ENCODE measurements at places on chromosomes 5 and 9. TPM values are rescaled to one million over a fixed set of nuclear protein-coding genes. Genes with fewer than 3 reads are reported as not detected.

ZFP37 gene
- 0.77 TPM for total RNA-seq

FOXD4L3 gene
- not detected for total RNA-seq

LHX6 gene
- total RNA-seq, result not detected

PELO gene
- total RNA-seq, result 41.8 TPM

GPX8 gene
- total RNA-seq, result not detected

FOXD4L6 gene
- not detected for total RNA-seq

UIMC1 gene
- total RNA-seq, result 56.0 TPM

PCDHA9 gene
- not detected for total RNA-seq

PRR7 gene
- total RNA-seq, result 5.3 TPM

PLPPR1 gene
- total RNA-seq, result not detected
